ENCODE measurements at places on chromosomes 5 and 9. TPM values are rescaled to one million over a fixed set of nuclear protein-coding genes. Genes with fewer than 3 reads are reported as not detected.

GRCh38 chr5:96530901-96531300 lies 97.9 kb upstream of the PCSK1 start:
- H3K4me3 ChIP-seq, result no peak overlapping the region
- H3K4me1 ChIP-seq, result peaks cover 5% of the 10 kb centered on the region
- H3K27me3 ChIP-seq, result no peaks in the 10 kb centered on the region
- no peaks in the 10 kb centered on the region for H3K36me3 ChIP-seq
- no peak for DNase-seq
- no peak overlapping the region for H3K27ac ChIP-seq

DNA sequence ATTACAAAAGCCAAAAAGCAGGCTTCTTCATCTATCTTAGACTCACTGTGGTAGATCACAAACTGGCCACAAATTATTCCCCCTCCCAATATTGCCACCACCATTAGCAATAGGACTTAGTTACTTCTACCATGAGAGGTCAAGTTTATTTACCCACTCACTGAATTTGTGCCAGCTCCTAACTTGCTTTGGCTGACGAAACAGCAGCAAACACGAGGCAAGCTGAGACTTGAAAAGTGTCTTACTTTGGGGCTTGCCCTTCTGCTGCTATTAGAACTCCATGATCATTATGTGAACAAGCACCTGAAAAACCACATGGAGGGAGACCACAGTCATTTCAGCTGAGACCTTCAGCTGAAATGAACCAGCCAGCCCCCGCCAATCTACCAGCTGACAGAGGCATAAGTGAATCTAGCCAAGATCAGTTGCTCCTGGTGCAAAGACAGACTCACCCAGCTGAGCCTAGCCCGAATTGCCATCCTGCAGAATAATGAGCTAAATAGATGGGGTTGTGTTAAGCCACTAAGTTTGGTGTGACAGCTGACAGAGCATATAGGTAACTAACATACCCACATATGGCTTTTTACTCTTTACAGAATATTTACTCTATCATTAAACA lies 5.7 kb downstream of the WDR41 start:
- no peaks in the 10 kb centered on the region for H3K27me3 ChIP-seq
- H3K27ac ChIP-seq, result no peak overlapping the region
- peaks cover 11% of the 10 kb centered on the region for H3K36me3 ChIP-seq
- peaks cover 12% of the 10 kb centered on the region for H3K4me1 ChIP-seq

DNA sequence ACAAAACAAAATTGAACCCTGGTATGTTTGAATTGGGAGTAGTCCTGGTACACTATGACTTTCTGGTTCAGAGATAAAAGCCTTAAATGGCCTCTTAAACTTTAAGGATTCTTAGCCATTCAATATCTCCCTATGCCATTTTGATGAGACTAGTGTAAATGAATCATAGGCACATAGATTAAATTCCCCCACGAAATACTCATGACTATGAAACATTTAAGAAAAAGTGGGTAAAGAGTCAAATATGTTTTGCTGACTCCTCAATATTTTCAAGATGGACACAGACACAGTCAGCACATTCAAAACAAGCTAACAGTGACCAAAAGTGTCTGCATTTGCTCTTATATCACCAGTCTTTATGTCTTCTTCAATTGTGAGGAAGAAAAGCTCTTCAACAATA lies 278.3 kb downstream of the PDE4D start:
- H3K36me3 ChIP-seq, result no peaks in the 10 kb centered on the region
- DNase-seq, result no peak
- H3K27ac ChIP-seq, result no peak overlapping the region
- H3K27me3 ChIP-seq, result no peaks in the 10 kb centered on the region
- no peaks in the 10 kb centered on the region for H3K4me1 ChIP-seq

GRCh38 chr5:141692919-141693725 lies 11.1 kb upstream of the ARAP3 start:
- peaks cover 31% of the 10 kb centered on the region for H3K4me1 ChIP-seq
- no peaks in the 10 kb centered on the region for H3K36me3 ChIP-seq
- H3K27me3 ChIP-seq, result peaks cover 31% of the 10 kb centered on the region
- peak overlapping the region; percentile 79 for H3K27ac ChIP-seq
- DNase-seq, result peak; percentile 64
- peak overlapping the region; percentile 55 for H3K4me3 ChIP-seq

GRCh38 chr5:75933489-75933888 lies 149.7 kb upstream of the SV2C start:
- H3K4me1 ChIP-seq, result no peaks in the 10 kb centered on the region
- no peak overlapping the region for H3K4me3 ChIP-seq
- no peak for DNase-seq
- H3K27me3 ChIP-seq, result peaks cover 18% of the 10 kb centered on the region
- no peak overlapping the region for H3K27ac ChIP-seq
- no peaks in the 10 kb centered on the region for H3K36me3 ChIP-seq

DNA sequence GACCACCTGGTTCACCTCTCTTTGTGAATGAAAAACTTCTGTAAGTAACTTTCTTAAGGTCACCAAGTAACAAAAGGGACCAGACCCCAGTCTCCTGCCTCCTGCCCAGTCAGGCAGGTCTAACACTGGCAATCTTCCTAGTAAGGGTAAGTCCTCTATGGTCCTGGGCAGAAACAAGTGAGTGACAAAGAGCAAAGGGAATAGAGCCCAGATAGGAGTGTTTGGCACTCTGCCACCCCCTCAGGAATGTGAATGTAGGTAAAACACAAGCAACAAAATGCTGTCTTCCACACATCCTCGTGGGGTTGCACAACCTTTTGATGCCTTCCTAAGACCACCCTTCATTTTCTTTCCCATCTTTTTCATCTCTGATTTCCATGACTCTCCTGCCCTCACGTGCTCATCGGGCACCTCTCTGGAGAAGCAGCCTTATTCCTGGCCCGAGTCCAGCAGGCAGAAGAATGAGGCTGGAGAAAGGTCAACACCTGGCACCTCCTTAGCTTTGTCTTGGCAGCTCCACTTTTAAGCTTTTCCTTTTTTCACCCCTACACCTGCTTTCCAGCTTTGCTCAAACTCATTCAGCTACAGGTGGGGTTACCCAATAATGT lies 90.2 kb upstream of the LHFPL2 start:
- H3K4me3 ChIP-seq, result no peak overlapping the region
- DNase-seq, result no peak
- H3K36me3 ChIP-seq, result no peaks in the 10 kb centered on the region
- no peaks in the 10 kb centered on the region for H3K4me1 ChIP-seq

GRCh38 chr5:31811210-31811609 lies 172.3 kb downstream of the PDZD2 start:
- no peak overlapping the region for H3K4me3 ChIP-seq
- H3K27ac ChIP-seq, result no peak overlapping the region
- no peak for DNase-seq
- H3K4me1 ChIP-seq, result no peaks in the 10 kb centered on the region

GRCh38 chr9:36092509-36093215 lies 43.9 kb upstream of the GLIPR2 start:
- H3K27me3 ChIP-seq, result no peaks in the 10 kb centered on the region
- peak overlapping the region; percentile 47 for H3K4me3 ChIP-seq
- peak; percentile 72 for DNase-seq
- H3K27ac ChIP-seq, result peak overlapping the region; percentile 96

DNA sequence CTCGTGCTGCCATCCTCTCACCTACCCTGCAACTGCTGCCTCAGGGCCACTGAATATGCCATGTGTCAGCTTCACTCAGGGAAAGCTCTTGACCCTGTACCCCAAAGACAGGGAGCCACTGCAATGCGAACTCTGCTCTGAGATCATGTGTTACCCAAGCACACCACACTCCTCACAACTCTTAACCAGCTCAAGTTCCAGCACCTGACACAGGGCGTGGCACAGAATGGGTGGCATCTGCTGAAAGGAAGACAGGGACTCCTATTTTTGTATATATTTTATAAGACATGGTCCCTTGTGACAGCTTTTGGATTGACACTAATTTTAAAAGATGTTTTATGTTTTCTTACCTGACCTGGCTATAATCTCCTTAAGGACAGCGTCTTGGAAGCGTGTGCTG lies 10.7 kb downstream of the PHYKPL start:
- no peak overlapping the region for H3K4me3 ChIP-seq
- no peaks in the 10 kb centered on the region for H3K27me3 ChIP-seq
- no peak for DNase-seq
- peaks cover 17% of the 10 kb centered on the region for H3K4me1 ChIP-seq
- peak overlapping the region; percentile 36 for H3K27ac ChIP-seq

DNA sequence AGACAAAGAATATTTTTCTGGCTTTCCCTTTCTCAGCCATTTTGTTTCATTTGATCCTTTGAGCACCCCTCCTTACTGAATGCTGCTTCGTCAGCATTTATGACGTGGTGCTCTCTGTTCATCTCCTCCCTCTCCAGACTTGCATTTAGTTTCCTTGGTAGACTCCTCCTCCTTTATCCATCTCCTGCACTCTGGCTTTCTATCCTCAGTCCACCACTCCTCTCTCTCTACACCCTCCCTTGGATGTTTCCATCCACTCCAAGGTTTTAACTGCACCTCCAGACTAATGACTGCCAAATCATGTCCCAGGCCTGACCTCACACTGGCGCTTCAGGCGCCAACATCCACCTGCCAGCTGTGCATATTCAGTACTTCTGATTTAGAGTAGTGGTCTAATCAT lies 245.4 kb downstream of the RAB3C start:
- no peaks in the 10 kb centered on the region for H3K4me1 ChIP-seq
- no peak overlapping the region for H3K27ac ChIP-seq
- H3K4me3 ChIP-seq, result no peak overlapping the region
- peaks cover 3% of the 10 kb centered on the region for H3K27me3 ChIP-seq

GRCh38 chr5:109660301-109660700 lies 29.4 kb upstream of the MAN2A1 start:
- DNase-seq, result no peak
- no peaks in the 10 kb centered on the region for H3K36me3 ChIP-seq
- H3K4me3 ChIP-seq, result no peak overlapping the region
- H3K27me3 ChIP-seq, result peaks cover 23% of the 10 kb centered on the region
- peaks cover 15% of the 10 kb centered on the region for H3K4me1 ChIP-seq
- no peak overlapping the region for H3K27ac ChIP-seq

DNA sequence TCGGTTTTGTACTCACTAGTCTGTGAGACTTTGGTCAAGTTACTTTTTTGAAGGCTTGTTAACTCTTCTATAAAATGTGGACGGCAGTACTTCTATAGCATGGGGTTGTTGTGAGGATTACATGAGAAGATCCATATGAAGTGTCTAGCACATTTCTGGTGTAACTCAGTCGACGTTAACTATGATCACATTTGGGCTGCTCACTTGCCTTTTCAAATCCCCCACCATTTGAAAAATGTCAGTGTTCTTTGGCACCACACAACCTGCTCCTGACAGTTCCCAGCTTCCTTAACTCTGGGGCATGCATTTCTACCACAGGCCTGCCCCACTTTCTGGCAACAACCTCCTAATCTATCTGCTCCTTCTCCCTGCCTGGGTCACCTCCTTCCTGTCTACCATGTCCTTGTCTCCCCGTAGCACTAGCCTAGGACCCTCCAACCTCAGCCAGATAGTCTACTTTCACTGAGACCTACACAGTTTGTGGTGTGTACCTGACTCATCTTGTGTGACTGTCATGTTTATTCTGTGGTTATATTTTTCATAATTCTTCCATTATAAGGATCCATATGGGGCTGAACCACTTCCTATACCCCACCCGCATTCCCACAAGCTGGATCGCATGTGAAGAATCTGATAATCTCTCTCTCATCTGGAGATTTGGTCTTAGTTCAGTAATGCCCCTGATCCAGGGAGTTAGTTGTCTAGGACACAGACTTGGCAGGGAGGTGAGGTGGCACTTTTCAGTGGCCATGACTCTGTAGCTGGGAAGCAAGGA lies 30.2 kb upstream of the BASP1 start:
- H3K36me3 ChIP-seq, result no peaks in the 10 kb centered on the region
- no peak overlapping the region for H3K4me3 ChIP-seq
- no peaks in the 10 kb centered on the region for H3K4me1 ChIP-seq
- DNase-seq, result no peak

DNA sequence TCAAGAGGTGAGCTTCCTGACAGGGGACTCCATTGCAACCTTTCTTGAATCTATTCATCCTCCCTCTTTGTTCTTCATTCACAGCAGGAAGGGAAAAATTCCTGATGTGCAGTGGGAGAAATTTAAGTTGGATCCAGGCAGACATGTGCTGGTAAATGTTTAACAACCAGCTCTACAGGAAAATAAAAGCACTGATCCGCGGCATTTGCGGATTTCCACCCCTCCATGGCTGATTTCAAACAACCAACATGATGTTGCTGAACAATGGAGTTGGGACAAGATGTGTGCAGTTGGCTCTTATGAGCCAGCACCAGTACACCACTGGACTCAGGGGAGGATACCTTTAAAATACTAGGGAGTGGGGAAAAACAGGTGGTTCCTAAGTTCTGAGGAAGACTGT lies 47.0 kb downstream of the SPRY4 start:
- H3K36me3 ChIP-seq, result no peaks in the 10 kb centered on the region
- H3K4me3 ChIP-seq, result no peak overlapping the region
- H3K27ac ChIP-seq, result no peak overlapping the region
- H3K4me1 ChIP-seq, result no peaks in the 10 kb centered on the region
- H3K27me3 ChIP-seq, result peaks cover 4% of the 10 kb centered on the region
- no peak for DNase-seq

- H3K4me1 ChIP-seq, result peaks cover 11% of the 10 kb centered on the region
- no peaks in the 10 kb centered on the region for H3K36me3 ChIP-seq
- H3K27ac ChIP-seq, result peak overlapping the region; percentile 3
- DNase-seq, result peak; percentile 79
- H3K4me3 ChIP-seq, result no peak overlapping the region
These were observed 58.7 kb downstream of the NXNL2 start for GRCh38 chr9:88593537-88594185.

- H3K27me3 ChIP-seq, result no peaks in the 10 kb centered on the region
- H3K4me1 ChIP-seq, result no peaks in the 10 kb centered on the region
- no peaks in the 10 kb centered on the region for H3K36me3 ChIP-seq
These were observed 1719.1 kb downstream of the MAT2B start for GRCh38 chr5:165224366-165225045.

DNA sequence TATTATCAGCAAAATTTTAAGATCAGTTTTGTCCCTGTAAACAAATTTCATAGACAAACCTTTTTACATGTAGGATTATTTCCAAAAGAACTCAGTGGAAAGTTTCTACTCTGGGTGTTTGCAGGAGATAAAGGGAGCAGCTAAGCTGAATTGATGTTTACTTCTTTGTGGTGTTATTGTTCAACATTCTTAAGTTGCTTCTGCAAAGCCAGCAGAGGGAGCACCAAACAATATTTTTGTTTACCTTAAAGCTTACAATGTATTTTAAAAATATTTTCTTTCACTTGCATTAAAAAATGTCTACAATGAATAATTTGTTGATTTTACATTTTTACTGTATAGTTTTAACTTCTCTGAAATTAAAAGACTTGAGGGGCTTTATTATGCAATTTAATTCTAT lies 135.4 kb downstream of the ATG10 start:
- DNase-seq, result no peak
- no peak overlapping the region for H3K27ac ChIP-seq
- no peaks in the 10 kb centered on the region for H3K36me3 ChIP-seq
- no peak overlapping the region for H3K4me3 ChIP-seq
- H3K4me1 ChIP-seq, result peaks cover 5% of the 10 kb centered on the region

- no peak overlapping the region for H3K4me3 ChIP-seq
- H3K27ac ChIP-seq, result no peak overlapping the region
- peaks cover 32% of the 10 kb centered on the region for H3K4me1 ChIP-seq
These were observed 115.5 kb downstream of the SLC12A2 start for GRCh38 chr5:128199104-128199503.

- H3K4me1 ChIP-seq, result no peaks in the 10 kb centered on the region
- no peak for DNase-seq
- no peak overlapping the region for H3K27ac ChIP-seq
- H3K27me3 ChIP-seq, result no peaks in the 10 kb centered on the region
These were observed 2233.8 kb upstream of the C9orf72 start for GRCh38 chr9:29806937-29807618.

Gene SLC22A5
- 3.6 TPM for total RNA-seq

Gene RANBP17
- not detected for total RNA-seq

Gene PKN3
- 9.1 TPM for total RNA-seq

Gene RASGRF2
- 7.5 TPM for total RNA-seq

Gene GPR150
- 1.2 TPM for total RNA-seq

Gene IFNK
- total RNA-seq, result not detected

Data from activated CD4-positive, alpha-beta T cell treated with anti-CD3 and anti-CD28 coated beads, Interleukin-2, amount 10 ng/mL, durations not matched to agents 7 days and 5 days (primary cell).